ENCODE measurements at places on chromosomes 3 and 15.

DNA sequence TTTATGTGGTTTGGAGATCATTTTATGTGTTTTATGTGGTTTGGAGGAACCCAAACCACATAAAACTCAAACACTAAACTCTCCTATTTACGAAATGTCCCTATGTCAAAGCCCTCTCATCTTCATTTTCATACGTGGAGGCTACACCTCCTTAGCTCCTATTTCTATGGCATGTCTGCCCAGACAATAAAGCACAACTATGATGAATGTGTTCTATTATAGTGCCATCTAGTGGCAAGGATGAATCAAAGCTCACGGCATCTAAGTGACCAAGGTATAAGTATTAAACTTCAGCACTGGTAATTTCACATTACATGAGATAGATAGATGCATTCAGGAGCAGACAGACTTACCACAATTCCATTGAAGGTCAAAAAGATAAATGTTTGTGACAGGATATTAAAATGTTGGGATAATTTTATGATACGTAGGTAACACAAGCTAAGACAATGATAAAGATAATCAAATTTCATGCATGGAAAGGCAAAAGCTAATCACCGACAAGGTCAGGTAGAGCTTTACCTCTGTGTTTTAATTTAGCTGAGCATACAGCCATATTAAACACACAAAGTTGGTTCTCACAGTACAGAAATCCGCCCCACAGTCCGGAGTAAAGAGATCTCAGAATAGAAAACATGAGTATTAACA is 130.6 kb upstream of the FHIT start:
- peak; percentile 19 for DNase-seq

GRCh38 chr15:100897221-100898151 is 17.9 kb downstream of the ALDH1A3 start:
- DNase-seq: no peak

DNA sequence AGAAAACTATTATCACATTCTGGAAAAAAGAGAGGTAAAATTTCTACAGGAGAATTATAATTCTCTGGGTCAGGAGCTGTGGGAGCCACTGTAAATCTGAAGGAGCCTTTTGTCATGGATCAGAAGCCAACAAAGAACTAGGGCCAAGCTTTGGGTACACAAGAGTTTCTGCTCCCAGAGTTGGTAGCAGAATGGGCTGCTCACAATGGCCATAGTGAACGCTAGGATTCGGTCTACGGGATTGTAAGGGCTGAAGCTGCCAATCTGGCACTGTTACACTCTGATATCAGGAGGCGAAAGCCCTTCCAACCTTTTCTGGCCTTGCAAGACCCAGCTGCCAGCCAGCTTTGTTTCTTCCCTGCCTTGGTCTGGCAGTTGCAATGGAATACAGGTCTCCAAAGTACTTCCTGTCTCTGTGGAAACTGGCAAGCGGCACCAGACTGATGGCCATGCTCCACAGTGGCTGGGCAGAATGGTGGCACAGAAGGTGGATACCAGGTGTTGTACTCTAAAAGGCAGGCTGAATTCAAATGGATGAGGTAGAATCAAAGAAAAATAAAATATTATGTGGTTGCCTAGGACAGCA is 831.7 kb downstream of the CADM2 start:
- DNase-seq: no peak

GRCh38 chr3:114253505-114253904 is 16.1 kb upstream of the ZNF80 start:
- DNase-seq: no peak

- no peak for DNase-seq
Observed at GRCh38 chr3:20405744-20406143, 219.7 kb upstream of the SGO1 start.

GRCh38 chr15:71329041-71329440 is 213.8 kb downstream of the THSD4 start:
- no peak for DNase-seq

GRCh38 chr3:22016197-22016596 is 265.2 kb upstream of the ZNF385D start:
- DNase-seq: no peak

- DNase-seq: no peak
Observed at GRCh38 chr15:49236869-49237268, 66.8 kb downstream of the GALK2 start.

DNA sequence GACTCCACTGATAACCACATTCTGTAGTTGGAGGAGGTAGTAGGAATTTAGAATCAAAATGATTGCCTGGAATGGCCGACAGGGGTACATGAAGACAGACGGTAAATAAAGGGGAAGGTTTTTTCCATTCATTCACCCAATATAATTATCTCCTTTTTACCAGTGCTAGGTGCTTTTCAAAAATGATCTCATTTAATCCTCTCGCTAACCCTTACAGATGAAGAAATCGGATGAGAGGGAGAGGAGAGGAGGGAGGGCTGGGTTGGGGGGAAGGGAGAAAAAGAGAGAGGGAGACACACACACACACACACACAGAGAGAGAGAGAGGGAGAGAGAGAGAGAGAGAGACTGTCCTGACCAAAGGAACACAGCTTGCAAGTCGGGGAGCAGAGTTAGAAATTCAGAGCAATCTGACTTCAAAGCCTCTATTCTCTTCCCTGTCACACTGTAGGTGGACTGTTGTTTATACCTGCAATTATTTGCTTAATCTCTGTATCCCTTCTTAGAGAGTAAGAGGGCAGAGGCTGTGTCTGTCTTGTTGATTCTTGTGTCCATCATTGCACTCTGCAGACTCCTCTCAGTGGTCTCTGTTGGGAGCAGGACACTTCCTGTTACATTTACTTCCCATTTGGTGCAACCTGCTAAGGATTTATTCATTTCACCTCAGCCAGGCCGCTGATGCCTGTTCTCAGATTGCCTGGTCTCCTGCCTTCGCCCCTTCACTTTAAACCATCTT is 18.7 kb upstream of the PAQR9 start:
- no peak for DNase-seq

DNA sequence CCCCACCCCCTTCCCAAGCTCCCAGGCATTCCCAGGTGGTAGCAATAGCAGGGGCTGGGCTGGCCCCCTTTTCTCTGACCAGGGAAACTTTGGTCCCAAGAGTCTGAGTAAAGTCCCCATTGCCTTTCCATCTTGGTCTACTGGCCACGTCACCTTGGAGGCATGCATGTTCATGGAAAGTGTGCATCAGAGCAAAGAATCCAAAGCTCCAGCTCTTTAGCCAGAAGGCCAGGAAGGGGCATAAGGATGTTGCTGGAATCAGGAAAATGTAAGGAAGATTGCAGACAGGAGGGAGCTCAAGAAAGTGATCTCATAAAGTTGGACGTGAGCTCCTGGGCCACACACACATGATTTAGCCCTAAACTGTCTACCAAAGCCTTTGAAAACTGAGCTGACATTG is 63.6 kb downstream of the KBTBD12 start:
- no peak for DNase-seq

DNA sequence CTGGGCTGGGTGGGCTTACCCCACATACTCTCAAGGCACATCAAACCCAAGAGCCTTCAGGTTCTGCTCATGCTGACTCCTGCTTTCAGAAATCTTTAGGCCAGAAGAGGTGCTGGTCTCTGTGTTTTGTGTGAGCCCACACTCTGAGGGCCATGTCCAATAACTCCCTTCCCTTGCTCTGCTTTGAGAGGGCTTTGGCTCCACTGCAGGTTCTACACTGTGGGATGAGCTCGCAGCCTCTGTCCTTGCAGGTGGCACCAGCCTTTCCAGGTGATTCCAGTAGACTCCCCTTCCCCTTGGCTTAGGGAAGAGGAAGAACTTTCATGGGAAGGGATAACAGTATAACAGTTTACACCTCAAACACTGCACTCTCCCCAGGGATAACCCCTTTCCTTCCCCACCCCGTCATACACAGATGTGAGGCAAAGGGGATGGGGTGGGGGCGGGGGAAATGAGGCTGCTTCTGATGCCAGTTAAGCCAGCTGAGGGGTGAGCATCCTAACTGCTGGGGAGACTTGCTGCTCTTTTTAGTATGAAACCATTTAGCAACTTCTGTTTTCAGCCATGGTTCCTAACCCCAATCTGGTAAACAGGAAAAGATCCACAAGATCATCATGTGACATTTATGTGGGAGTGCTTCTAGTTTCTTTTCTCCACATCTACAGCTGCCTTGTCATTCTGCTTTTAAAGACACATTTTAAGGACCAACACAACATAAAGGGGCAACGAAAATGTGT is 262.4 kb downstream of the SLC9A9 start:
- DNase-seq: no peak

DNA sequence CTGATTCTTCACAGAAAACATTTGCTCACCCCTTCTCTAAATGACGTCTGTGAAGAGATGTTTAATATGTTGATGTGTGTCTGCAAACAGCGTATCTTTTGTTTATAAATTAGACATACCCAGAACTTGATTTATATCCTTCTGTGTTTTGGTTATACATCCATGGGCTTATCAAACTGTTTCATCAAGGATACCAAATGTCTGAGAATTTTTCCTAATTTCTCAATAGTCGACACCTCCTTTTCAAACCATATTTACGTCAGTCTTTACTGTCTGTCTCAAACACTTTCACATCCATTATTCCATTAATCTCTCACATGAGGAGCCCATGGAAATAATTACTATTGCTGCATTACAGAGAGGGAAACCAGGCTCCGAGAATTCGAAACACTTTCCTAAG is 85.4 kb downstream of the FGF12 start:
- DNase-seq: no peak

DNA sequence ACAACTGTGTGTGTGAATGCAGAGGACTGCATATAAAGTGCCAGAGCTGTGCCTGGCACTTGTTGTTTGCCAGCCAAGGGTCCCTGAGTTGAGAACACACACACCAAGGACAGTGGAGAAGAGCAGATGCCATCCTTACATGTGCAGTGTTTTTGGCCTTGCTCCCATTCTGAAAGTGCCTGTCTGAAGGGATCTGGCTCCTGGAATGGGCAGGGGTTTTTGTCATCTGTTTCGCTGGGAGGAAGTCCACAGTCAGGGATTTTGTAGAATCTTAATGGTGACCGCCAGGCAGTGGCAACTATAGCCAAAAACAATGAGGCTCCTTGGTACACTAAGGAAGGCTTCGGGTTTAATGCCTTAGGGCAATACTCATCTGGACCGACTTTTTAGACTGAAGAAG is 63.7 kb downstream of the DUT start:
- DNase-seq: no peak

GRCh38 chr15:38635170-38635569 is 70.6 kb upstream of the RASGRP1 start:
- no peak for DNase-seq

DNA sequence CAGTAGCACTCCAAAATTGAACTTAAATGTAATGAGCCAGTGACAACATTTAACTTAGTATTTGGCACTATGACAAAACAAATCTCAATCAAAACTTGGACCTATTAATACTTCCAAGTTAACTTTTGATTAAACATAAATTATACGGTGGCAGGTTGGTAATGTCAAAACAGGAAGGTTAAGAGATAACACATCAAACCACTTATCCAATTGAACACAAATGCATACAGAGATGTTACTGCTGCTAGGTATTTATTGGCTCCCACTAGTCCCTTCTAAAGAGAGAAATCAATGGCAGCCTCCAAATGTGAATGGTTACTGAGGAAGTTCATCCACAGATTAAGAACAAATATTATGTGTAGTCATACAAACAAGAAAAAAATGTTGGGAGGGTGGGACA is 1.8 kb downstream of the GSK3B start:
- no peak for DNase-seq

DNA sequence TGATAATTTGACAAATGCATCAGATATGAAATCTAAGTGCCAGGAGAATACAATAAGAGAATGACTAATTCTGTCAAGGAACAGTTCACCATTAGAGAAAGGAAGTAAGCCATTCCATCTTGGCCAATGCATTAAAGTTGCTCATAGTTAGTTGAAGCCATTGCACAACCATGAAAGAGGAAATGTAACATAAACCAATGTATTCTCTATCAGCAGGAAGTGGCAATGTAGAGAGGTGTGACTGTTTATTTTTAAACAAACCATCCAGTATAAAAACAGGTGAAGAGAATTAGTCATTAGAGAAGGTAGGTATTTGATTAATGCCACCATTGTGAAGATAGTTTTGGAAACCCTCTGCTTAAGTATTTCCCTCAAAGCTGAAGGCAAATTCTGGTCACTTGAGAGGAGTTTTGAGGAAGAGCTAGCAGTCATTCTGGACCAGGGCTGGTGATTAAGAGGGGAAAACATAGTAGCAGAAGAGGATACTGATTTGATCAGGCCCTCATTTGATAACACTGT is 10.7 kb upstream of the ANXA2 start:
- DNase-seq: no peak

- no peak for DNase-seq
Observed at GRCh38 chr3:123098426-123099330, 31.9 kb downstream of the PDIA5 start.

DNA sequence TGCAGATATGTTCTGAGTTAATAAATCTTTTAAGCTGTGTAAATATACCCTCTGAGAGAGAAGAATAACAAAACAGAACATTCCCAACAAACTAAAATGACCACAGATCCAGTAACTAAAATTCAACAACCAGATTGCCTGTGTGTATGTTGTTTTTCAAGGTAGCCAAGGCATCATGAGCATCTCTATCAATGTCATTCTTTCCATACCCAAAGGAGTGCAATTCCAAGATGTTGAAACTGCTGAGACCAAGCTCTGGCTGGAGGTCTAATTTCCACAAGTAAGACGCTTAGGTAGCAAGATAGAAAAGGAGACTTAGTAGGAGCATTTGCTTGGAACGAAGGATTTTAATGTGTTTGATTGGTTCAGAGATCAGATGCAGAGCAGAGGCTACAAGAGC is 276.3 kb downstream of the RBMS3 start:
- DNase-seq: no peak

- DNase-seq: no peak
Observed at GRCh38 chr3:33942483-33943150, 144.2 kb downstream of the PDCD6IP start.

GRCh38 chr15:69610858-69611257 is 158.2 kb downstream of the RPLP1 start:
- no peak for DNase-seq

DNA sequence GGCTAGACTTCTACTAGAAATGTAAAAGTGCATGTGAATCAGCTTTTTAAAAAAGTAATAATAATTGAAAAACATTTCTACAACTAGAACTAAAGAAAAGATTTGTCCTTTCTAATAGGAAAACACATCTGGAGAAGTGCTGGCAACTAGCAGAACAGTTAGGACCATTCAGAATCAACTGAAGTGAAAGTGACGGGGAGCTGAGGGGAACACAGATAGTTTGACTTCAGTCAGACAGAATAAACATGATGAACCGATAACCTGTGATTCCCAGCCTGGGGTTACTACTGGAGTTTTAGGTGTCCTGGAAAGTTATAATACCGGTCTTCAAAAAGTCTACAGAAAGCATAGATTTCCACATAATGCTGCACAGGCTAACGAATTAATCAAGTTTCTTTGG is 28.1 kb downstream of the OPA1 start:
- DNase-seq: no peak

DNA sequence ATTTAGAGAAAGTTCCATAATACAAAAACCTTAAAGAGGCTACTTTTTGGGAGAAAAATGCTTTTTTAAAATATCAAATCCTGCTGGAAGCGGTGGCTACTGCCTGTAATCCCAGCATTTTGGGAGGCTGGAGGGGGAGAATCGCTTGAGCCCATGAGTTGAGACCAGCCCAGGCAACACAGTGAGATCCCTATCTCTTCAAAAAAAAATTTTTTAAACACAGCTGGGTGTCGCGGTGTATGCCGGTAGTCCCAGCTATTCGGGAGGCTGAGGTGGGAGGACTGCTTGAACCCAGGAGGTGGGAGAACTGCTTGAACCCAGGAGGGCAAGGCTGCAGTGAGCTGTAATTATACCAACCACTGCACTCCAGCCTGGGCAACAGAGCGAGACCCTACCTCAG is 14.2 kb downstream of the SLTM start:
- DNase-seq: no peak

GRCh38 chr3:14150491-14151230 is 25.8 kb downstream of the TMEM43 start:
- no peak for DNase-seq

Measured in GM12892 (cell line).